ENCODE measurements at places on chromosomes 2 and 18.

DNA sequence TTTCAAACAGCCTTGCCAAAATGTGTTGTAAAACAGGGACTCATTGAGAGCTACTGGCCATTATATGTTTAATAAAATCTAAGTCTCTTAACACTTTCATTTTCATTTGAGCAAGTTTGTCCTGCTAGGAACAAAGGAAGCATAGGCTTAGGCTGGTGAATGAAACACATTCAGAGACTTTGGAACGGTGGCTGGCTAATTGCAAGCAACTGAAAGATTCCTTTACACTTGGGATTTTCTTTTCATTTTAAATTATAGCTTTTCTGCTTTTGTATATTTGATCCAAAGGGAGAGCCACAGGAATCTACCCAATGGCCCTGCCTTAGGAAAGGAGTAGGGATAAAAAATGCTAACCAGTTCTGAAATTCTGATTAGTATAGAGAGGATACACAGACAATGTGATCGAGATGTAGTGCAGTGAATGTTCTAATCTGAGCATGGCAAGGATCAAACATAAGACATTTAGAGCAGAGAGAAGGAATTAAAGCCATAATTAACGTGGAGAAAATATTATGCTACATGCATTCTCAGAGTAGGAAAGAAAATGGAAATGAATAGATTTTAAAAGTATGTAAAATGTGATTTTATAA is 911.4 kb upstream of the SLC39A10 start:
- DNase-seq: no peak

DNA sequence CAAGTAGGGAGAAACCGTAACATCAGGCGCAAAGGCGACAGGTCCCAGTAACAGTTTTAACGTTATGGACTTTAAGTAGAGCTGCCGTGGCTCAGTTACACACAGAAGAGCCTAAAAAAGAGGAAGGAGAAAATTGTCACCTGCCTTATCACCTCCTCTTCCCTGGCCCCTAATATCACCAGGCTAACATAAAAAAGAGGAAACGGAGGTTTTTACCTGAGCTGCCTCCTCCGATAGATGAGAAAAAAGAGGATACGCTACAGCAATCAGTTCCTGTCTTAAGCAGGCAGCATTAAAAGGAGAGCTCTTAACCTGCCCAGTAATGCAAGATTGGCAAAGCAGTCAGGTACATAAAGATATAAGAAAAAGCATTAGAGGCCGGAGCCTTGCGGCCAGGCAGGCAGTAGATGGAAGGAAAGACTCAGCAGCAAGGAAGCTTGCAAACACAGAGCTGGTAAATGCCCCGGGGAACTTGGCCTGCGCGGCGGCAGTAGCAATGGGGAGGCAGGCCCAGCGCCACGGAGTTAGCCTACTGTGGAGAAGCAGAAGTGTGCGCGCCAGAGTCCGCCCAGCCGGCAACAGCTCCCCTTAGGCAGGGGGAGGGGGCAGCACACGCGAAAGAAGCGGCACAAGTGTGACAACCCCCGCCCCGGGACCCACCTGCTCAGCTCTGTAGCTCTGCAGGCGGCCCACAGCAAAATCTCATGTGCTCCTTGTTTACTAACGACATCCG is 116.3 kb upstream of the SCN7A start:
- DNase-seq: no peak

- DNase-seq: no peak
These were observed 1100.8 kb downstream of the CNTNAP5 start for GRCh38 chr2:125125902-125126301.

GRCh38 chr2:160505256-160505655 is 11.6 kb upstream of the RBMS1 start:
- DNase-seq: no peak

GRCh38 chr2:10753156-10753555 is 31.7 kb downstream of the ATP6V1C2 start:
- DNase-seq: no peak
